NCI-H510A treated with DMSO at 0.1 percent for 48 hours (cell line): ENCODE measurements at places on chromosomes 12 and 14.
A peak's percentile ranks its signal among the peaks of the same experiment; 100 is the strongest.

DNA sequence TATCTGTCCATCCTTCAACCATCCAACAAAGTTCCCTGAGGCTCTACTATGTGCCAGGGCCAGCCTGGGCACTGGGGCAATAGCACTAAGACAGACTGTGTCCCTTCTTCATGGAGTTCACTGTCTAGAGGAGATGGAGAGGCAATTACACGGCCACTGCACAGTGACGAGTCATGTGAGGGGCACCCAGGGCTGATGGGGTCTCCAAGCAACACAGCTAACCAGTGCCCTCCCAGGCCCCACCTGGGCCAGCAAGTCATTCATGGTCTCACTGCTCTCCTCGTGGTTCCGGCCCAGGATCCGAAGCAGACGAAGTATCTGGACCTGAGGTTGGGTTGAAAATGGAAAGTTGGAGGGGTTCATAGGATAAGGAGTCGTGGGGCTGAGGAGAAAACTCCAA, 2.7 kb downstream of the AP1G2 start:
- no peak for DNase-seq

DNA sequence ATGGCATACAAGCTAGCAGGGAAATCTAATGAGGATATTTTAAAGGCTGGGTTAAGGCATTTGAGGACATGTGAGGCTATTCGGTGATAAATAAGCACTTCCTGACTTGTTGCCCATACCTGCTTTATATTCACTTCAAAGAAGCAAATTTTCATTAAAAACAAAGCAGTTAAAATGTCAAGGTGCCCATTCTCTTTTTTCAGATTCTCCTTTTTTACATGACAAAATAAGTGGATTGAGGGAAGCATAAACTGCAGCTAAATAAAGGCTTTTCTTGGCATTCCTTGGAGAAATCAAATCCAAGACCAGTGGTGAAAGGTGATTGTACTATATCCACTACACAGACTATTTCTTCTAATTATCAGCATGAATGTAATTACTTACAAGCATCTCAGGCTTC, 166.9 kb downstream of the PTCSC3 start:
- no peak for DNase-seq

- no peak for DNase-seq
These were observed 18.3 kb downstream of the RTL1 start for GRCh38 chr14:100885196-100885595.

- DNase-seq = no peak
These were observed 165.1 kb downstream of the GXYLT1 start for GRCh38 chr12:41979574-41979973.

- DNase-seq = peak; percentile 20
These were observed 28.3 kb downstream of the NTN4 start for GRCh38 chr12:95762123-95762785.

GRCh38 chr14:99347561-99347960, 75.6 kb upstream of the BCL11B start:
- DNase-seq = no peak

- no peak for DNase-seq
These were observed 10.1 kb upstream of the CEBPE start for GRCh38 chr14:23128969-23129758.

DNA sequence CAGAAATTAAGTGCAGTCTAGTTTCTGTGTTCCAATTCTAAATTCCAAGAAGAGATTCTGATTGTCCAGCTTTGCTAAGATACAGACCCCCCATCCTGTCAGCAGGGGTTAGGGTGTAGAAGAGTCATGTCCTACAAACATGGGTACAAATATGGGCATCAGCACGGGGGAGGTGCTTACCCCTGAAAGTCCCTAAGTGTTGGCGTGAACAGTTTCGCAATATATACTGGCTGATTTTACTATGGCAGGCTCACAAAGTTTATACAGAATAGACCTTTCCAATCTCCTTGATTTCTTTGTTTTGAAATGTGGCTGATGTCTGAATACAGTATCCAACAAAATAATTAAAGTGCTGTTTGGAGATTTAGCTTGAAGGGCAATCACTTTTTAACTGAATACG, 71.6 kb upstream of the PPM1H start:
- no peak for DNase-seq

DNA sequence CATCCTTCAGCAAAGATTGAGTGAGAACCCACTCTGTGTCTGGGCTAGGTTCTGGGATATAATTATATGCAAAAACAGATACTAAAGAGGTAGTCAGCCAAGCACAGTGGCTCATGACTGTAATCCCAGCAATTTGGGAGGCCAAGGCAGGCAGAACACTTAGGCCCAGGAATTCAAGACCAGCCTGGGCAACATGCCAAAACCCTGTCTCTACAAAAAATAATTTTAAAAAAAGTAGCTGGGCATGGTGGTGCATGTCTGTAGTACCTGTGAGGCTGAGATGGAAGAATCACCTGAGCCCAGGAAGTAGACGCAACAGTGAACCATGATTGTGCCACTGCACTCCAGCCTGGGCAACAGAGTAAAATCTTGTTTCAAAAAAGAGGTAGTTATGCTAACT, 237.5 kb upstream of the HMGA2 start:
- no peak for DNase-seq

GRCh38 chr14:106691601-106692291, 1165.4 kb downstream of the TMEM121 start:
- DNase-seq = no peak

DNA sequence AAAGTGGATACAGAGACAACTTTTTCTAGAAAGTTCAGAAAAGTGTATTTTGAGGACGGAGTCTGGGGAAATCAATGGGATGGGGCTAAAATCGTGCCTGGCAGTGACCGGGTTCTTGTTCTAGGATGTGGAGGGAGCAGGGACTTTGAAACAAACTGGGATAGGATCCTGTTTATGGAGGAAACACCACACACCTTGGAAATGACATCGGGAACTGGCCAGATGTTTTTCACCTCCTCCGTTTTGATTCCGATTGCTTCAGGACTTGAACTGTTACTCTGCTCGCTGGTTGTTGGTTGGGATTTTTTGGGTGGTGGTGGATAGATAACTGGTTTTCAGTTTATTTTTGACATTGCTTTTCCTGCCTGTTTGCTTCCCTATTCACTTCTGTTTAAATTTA, 506 bp downstream of the EMP1 start:
- no peak for DNase-seq

GRCh38 chr12:40335991-40336390, 111.2 kb downstream of the LRRK2 start:
- no peak for DNase-seq

DNA sequence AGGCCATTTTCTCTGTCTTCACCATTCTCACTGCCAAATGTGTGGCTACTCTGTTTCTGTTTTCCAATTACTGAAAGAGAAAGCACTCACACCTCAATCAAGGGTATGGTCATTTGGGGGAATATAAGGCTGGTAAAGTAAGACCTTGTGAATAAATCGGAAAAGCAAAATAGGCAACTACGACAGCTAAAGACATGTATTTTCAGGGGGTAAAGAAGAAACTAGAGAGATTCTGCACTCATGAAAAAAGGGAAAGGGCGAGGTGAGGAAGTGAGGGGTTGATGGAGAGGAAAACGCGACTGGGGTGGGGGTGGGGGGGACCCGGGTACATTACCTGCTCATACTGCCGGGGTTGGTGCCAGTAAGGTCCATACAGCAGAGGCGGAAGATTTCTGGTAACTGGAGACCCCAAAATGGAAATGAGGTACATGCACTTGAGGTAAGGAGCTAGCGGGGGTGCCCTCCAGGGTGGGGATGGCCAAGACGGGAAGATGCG, 19.3 kb downstream of the CHD8 start:
- no peak for DNase-seq

DNA sequence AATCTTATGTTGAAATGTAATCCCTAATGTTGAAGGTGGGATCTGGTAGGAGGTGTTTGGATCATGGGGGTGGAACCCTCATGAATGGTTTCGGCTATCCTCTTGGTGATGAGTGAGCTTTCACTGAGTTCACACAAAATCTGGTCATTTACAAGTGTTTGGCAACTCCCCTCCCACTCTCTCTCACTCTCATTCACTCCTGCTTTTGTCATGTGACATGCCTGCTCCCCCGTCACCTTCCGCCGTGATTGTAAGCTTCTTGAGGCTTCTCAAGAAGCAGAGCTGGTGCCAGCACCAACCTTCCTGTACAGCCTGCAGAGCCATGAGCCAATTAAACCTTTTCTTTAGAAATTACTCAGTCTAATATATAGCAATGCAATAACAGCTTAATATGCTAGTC, 245.4 kb downstream of the BMP4 start:
- DNase-seq = no peak

- no peak for DNase-seq
These were observed 43.2 kb downstream of the RTN1 start for GRCh38 chr14:59827401-59827800.

DNA sequence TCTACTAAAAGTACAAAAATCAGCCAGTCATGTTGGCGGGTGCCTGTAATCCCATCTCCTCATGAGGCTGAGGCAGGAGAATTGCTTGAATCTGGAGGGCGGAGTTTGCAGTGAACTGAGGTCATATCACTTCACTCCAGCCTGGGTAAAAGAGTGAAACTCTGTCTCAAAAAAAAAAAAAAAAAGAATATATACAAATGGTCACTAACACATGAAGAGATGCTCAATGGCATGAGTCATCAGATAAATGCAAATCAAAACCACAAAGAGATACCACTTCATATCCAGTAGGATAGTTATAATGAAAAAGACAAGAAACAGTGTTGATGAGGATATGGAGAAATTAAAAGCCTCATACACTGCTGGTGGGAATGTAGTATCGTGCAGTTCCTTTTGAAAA, 33.6 kb upstream of the METAP2 start:
- DNase-seq = no peak

DNA sequence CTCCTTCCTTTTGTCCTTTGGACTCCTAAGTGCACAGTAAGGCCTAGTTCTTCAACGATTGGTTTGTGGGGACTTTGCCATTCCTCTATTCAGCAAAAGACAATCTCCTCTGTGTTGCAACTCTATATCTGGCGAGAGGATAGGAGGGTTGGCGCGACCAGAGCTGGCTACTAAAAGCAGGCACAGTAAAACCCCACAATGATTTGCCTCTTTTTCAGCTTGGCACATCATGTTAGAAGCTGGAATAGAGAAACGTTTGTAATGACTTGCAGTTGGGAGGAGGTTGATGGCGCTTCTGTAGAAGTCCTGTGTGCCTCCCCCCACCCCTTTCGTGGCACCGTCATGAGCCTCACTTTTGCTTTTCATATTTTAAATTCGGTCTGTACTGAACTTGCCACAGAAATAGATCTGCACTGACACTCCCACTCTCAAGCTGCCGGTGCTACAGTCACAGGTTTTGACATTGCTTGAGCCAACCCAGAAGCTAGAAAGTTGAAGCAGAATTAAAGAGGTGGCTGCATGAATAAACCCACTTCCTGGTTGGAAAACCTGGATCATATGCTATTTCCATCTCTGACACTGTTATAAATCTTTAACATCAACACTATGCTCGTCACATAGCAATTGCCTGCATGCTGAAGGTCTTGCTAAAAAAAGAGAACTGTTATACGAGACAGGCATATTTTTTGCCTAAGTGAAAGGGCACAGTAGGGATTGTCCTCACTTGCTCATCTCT, 315.3 kb upstream of the PRICKLE1 start:
- no peak for DNase-seq

DNA sequence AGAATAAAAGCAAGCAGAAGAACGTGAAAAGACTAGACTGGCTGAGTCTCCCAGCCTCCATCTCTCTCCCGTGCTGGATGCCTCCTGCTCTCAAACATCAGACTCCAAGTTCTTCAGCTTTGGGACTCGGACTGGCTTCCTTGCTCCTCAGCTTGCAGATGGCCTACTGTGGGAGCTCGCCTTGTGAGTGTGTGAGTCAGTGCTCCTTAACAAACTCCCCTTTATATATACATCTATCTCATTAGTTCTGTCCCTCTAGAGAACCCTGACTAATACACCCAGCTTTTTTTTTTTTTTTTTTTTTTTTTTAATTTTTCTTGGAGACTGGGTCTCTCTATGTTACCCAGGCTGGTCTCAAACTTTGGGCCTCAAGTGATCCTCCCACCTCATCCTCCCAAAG, 46.9 kb downstream of the ACTN1 start:
- DNase-seq = no peak

- no peak for DNase-seq
These were observed 17.3 kb upstream of the LIN7A start for GRCh38 chr12:80954857-80955520.

GRCh38 chr12:3697311-3697870, 55.5 kb downstream of the CRACR2A start:
- no peak for DNase-seq

DNA sequence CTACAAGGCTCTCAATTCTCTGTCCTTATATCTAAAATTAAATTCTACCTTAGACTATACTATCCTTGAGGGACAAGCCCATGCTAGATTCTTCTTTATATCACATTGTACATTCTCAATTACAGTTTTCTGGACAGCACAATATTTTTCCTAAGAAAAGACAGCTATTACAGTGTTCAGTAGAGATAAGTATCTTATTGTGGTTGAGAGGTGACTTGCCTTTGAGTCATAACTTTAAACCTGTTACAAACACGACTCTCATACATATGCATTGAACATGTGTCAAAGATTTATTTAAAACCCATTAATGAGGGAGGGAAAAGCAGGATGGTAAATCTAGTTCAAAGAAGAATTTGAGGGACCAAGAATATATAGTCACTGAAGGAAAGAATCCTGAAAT, 61.1 kb downstream of the TPH2 start:
- DNase-seq = no peak

DNA sequence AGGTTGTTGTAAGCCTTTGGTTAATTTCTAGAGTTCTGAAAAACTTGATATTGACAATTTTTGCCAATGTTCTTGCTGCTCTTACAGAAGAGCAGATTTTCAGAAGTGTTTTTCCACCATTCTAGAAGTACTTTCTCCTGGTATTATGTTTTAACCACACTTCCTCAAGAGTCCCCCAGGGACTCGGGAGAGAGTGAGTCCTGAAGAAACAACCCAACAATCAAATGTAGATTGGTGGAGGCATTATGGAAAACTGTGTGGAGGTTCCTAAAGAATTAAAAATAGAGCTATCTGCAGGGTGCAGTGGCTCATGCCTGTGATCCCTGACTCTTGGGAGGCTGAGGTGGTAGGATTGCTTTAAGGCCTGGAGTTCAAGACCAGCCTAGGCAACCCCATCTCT, 26.7 kb downstream of the OR10P1 start:
- no peak for DNase-seq

GRCh38 chr14:96368534-96368933, 5.2 kb downstream of the GSKIP start:
- DNase-seq = no peak

- no peak for DNase-seq
These were observed 24.0 kb downstream of the PRDM4 start for GRCh38 chr12:107736914-107737313.

DNA sequence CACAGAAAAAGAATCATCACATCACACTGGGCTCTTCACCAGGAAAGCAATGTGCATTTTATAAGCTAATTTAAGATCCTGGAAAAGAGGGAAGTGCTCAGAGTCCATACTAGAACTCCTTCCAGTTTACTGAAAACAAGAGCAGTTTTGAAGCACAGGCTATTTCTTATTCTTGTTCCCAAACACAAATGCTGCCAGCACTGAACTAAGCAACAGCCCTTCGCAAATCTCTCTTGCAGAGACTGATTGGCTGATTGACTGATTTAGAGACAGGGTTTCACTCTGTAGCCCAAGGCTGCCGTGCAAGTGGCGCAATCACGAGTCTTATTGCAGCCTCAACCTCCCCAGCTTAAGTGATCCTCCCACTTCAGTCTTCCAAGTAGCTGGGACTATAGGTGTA, 44.8 kb downstream of the BCL2L14 start:
- DNase-seq = no peak

- DNase-seq = peak; percentile 37
These were observed 18.8 kb upstream of the GAS2L3 start for GRCh38 chr12:100554608-100555077.
